ENCODE measurements at places on chromosomes 5 and 9. TPM values are rescaled to one million over a fixed set of nuclear protein-coding genes. Genes with fewer than 3 reads are reported as not detected.

- H3K4me1 ChIP-seq = no peaks in the 10 kb centered on the region
- H3K36me3 ChIP-seq = no peaks in the 10 kb centered on the region
- H3K27ac ChIP-seq = no peak overlapping the region
- H3K4me3 ChIP-seq = no peak overlapping the region
- peaks cover 6% of the 10 kb centered on the region for H3K27me3 ChIP-seq
- no peak for DNase-seq
Observed at GRCh38 chr9:21551401-21551800, 69.3 kb upstream of the IFNE start.

The NR4A3 gene
- 0.33 TPM for total RNA-seq

The IQGAP2 gene
- total RNA-seq = 125 TPM

GRCh38 chr5:113526421-113526820, 12.9 kb downstream of the YTHDC2 start:
- H3K4me1 ChIP-seq = peaks cover 44% of the 10 kb centered on the region
- H3K27ac ChIP-seq = no peak overlapping the region
- DNase-seq = no peak

- H3K4me1 ChIP-seq = no peaks in the 10 kb centered on the region
- no peaks in the 10 kb centered on the region for H3K27me3 ChIP-seq
- no peak overlapping the region for H3K27ac ChIP-seq
- no peaks in the 10 kb centered on the region for H3K36me3 ChIP-seq
- no peak overlapping the region for H3K4me3 ChIP-seq
- DNase-seq = no peak
Observed at GRCh38 chr5:74073257-74073656, 447.3 kb downstream of the ARHGEF28 start.

Data from CD4-positive, alpha-beta memory T cell (primary cell).